ENCODE measurements at places on chromosomes 12 and 14.

- DNase-seq, result no peak
Observed at GRCh38 chr14:75566321-75566720, 12.1 kb upstream of the FLVCR2 start.

- peak; percentile 72 for DNase-seq
Observed at GRCh38 chr12:121513464-121514183, 67.2 kb downstream of the KDM2B start.

- no peak for DNase-seq
Observed at GRCh38 chr12:32734952-32735351, 20.7 kb downstream of the YARS2 start.

- DNase-seq, result no peak
Observed at GRCh38 chr14:55109836-55110235, 19.2 kb upstream of the LGALS3 start.

- no peak for DNase-seq
Observed at GRCh38 chr12:110248096-110248447, 33.0 kb upstream of the ATP2A2 start.

DNA sequence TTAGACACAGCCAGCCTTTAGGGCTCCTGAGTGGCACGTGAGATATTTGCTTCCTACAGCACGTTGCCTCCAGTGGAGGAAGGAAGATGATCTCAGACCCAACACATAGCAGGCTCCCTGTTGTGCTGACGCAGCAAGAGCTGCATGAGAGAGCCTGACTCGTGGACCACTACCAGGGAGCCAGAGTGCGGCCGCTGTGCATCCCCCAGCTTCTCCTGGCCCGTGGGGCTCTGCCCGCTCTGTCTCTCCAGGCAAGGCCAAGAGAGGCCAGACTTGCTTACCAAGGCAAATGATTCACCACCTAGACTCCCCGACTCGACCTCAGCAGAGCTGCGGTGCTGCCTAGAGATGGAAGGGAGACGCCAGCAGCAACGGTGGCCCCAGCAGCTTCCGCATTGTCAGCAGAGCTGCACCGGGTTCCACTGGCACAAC lies 37.5 kb downstream of the MAP3K9 start:
- DNase-seq, result peak; percentile 14

GRCh38 chr12:106039242-106039641 lies 99.5 kb downstream of the NUAK1 start:
- no peak for DNase-seq

GRCh38 chr14:97785495-97785894 lies 988.3 kb downstream of the VRK1 start:
- no peak for DNase-seq

DNA sequence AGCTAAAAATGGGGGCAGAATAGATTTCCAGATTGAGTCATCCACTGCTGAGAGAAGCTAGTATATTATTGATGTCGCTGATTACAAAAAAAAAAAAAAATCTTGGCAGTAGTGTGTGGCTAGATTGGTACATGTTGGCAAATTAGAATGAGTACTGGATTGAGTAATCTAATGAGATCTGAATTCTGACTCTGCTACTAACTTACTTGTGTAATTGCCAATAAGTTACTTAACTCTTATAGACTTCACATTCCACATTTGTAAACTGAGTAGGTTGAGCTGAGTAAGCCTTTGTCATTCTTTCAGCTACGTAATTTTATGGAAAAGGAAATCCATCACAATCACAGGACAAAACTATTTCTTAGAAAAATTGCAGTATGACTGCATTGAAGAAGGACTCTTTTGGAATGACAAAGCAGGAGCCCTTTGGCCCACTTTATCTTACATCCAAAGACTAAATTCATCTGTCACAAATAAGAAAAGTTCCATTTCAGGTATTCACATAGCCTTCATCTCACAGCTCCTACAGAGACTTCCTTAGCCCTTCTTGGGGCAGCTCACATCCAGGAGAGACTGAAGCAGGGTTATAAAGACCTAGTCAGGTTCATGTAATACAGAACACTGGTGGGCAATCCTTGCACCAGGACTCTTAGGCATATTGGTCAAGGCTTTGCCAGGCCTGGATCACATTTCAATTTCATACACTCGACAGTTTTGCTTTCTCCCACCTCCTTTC lies 197.3 kb upstream of the CPNE8 start:
- DNase-seq, result no peak

DNA sequence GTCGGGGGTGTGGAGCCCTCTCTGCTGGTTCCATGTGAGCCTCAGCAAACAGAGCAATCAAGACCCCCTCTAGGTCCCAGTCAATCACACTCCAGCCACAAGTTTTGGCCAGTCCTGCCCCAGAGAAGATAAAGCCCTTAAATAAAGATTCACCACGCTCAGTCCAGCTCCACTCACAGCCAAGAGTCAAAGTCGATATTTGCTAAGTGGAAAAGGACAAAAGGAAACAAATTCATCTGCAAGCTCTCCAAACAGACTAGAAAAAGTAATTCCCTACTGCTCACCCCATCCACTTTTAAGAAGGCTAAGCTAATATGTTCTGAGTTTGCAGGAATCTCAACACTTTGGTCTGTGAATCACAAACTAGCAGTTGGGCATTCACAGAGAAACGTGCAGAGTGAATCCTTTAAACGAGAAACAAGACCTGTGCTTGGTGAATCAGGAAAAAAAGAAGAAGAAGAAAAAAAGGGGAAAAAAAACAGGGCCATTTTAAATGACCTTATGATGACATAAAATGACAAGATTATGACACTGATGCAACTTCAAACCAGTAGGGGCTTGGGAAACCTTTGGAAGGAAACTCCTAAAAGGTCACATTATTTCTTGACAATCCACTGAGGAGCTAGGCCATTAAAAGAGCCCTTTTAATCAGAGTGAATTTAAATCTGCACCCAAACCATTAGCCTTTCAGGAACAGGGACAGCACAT lies 41.8 kb upstream of the FOXN3 start:
- DNase-seq, result no peak

DNA sequence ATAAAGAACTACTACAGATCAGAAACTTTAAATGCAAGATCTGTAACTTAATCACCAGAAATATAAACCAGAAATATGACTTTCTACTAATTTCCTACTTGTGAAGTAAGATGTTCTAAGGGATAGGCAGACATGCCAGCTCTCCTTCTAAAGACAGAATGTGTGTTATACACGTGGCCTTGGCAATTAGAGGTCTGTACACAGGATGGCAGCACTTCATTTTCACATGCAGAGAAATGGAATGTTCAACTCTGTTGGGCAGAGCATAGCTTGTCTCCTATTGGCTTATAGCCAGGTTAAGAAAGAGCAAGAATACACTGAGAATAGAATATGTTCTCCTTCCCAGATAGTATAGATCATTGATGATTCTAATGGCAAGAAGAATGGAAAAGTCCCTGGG lies 403.8 kb downstream of the DAD1 start:
- no peak for DNase-seq

- DNase-seq, result no peak
Observed at GRCh38 chr12:28099871-28100270, 90.4 kb upstream of the CCDC91 start.

DNA sequence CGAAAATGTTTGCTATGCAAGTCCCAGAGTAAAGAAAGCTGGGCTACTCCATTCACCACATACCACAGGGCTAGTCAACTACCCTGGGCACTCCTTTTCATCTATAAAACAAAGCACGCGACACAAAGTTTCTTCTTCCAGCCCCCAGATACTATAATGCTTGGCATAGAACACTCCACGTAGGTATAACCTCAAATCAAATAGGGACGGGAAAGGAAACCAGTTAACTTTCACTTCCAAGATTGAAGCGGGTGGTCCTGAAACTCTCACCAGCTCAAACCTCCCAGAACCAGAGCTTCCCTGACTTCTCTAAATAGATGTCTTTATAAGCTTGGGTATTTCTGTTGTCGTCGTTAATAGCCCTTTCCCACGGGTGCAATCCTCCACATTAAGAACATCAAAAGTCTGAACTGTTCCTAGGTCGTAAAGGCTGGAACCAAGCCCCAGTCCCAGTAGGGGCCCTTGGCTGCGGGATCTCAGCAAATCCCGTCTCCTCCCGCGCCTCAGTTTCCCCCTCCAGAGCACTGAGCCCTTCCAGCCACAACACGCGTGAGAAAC lies 647 bp downstream of the LGMN start:
- no peak for DNase-seq

- no peak for DNase-seq
Observed at GRCh38 chr12:58621126-58621525, 299.2 kb downstream of the LRIG3 start.

DNA sequence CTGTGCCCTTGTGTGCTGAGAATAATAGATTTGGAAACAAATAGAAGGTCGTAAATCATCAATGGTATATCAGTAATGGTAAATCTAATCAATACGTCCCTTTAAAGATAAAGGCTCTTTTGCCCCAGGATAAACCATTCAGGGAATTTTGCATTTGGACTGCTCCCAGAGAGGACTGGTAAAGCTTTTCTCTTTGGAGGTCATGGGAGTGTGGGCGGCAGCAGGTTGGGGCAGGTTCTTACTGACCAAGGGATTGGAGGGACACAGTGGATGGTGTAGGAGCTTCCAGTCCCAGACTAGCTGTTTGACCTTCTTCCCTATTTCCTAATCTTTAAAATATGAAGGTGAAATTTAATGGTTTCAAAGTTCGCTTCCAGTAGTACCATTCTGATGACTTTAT lies 87.8 kb upstream of the NTF3 start:
- DNase-seq, result no peak

- DNase-seq, result no peak
Observed at GRCh38 chr12:93115646-93116045, 186.6 kb upstream of the EEA1 start.

GRCh38 chr12:116478243-116478773 lies 80.9 kb upstream of the MAP1LC3B2 start:
- DNase-seq, result no peak

DNA sequence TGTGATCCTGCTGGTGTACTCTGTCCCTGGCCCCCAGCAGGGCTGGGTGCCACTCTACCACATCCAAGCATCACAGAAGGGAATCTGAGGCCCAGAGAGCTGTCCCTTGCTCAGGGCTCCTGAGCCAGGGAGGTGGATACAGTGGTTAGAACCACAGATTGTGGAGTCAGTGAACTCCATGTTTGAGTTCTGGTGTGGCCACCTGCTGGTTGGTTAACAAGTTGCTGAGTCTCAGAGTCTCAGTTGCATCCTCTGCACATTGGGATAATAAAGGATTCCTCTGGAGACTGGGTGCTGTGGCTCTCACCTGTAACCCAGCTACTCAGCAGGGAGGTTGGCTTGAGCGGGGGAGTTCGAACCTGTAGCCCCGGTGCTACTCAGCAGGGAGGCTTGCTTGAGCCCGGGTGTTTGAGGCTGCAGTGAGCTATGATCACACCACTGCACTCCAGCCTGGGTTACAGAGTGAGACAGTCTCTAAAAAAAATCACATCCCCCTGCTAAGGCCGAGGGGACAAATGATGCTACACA lies 39.4 kb downstream of the MVK start:
- peak; percentile 39 for DNase-seq

- DNase-seq, result no peak
Observed at GRCh38 chr12:94983321-94983720, 20.2 kb downstream of the NDUFA12 start.

DNA sequence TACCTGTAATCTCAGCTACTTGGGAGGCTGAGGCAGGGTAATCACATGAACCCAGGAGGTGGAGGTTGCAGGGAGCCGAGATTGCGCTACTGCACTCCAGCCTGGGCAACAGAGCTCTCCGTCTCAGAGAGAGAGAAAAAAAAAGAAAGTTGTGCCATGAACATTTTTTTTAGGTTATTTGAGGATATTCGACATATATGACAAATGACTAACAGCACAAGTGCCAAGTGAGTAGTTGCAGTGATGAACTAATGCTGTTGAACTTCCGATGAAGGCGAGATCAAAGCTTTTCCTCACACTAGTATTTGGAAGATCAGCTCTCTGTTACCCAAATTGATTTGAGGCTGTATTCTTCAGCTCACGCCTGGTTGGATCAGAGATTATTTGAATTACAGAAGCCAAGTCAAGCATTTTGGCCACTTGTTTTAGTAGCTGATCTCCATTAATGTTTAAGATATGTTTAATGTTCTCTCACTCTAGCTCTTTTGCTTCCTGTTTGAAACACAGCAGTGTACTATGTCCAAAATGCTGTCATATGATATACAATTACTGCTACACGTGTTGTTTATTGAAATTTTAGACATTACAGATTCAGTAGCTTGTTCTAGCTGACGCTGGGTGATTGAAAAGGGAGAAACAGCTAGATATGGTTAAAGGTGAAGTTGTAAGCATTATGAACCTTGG lies 43.4 kb downstream of the WDR20 start:
- no peak for DNase-seq

- DNase-seq, result peak; percentile 73
Observed at GRCh38 chr14:91417120-91417982, at the start of gene CCDC88C. TSS of gene CCDC88C (minus strand) at chr14:91417820. CDS start at chr14:91417690, 130 bp downstream.

DNA sequence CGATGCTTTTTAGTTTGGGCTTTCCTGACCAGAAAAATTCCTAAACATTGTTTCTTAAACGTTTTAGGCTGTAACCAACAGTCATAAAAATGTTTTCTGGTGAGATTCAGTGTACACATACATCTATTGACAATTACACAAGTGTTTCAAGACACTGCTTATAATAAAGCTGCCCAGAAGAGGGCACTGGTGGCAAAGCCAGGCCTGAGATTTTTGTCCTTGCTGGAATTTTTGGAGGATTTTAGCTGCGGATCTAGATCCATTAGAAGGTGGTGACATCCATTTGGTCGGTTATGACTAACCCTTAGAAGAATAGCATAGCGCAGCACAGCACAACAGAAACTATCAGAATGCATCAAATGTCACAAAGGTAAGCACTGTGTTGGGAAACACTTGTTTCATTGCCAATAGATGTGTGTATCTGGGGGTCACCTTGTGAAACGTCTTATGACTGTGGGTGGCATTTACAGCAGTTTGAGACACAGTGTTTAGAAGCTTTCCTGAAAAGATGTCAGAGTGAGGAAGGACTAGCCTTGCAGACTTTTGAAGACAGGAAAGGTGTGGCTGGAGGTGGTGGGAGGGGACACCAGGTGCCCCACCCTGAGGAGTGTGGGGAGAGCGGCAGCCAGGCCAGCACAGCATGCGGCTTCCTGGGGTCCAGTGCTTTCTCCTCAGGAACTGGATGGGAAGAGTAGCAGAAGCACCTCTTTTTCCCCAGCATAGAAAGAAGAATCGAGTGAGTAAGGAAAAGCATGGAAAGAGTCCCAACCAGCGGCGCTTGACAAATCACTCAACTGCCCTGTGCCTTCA lies 54.7 kb upstream of the FKBP4 start:
- DNase-seq, result no peak

GRCh38 chr14:95495538-95496025 lies 20.9 kb downstream of the SYNE3 start:
- no peak for DNase-seq

DNA sequence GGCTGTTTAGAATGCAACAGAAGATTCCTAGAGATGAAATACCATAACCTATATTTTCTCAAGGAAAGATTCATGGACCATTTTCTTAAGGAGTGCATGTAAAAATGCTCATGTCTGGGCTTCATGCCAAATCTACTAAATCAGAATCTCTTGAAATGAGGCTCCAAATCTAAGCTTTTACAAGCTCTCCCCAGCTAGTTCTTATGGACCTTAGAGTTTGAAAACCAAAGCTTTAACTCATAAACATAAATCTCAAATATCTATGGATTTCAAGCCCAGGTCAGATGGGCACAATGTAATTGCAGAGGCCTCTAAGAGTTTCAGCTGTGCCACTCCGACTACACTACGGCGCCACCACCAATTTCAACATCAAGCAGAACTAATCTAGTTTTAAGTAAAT lies 117.3 kb upstream of the CAND1 start:
- DNase-seq, result no peak

Data from HEK293T (cell line).